ENCODE measurements at places on chromosomes 1 and 21. TPM values are rescaled to one million over a fixed set of nuclear protein-coding genes. Genes with fewer than 3 reads are reported as not detected.

DNA sequence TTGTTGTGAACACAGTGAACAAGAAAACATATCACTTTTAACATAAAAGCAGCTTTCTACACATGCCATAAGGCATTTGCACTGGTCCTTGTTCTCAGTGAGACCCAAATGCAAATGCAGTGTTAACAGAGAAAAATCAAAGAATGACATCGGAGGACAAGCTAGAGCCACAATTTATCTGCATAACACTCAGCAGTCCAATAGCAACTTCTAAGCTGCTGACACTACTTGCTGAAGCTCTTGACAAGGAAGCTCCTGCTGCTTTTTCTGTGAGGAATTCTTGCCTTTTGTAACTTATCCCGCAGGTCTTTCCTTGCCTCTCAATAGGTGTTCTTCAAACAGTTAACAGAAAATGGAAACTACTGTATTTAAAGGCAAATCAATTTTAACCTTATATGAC is 34.7 kb downstream of the USH2A start:
- no peak overlapping the region for H3K4me3 ChIP-seq
- H3K4me1 ChIP-seq, result no peaks in the 10 kb centered on the region
- no peak for DNase-seq
- no peak overlapping the region for H3K27ac ChIP-seq
- H3K36me3 ChIP-seq, result no peaks in the 10 kb centered on the region

Gene RGS8
- not detected for total RNA-seq

Gene ADGRL2
- 13.2 TPM for total RNA-seq

- DNase-seq, result no peak
- no peaks in the 10 kb centered on the region for H3K4me1 ChIP-seq
- H3K4me3 ChIP-seq, result no peak overlapping the region
- no peak overlapping the region for H3K27ac ChIP-seq
Measured at GRCh38 chr1:169326956-169327268, 40.7 kb downstream of the NME7 start.

DNA sequence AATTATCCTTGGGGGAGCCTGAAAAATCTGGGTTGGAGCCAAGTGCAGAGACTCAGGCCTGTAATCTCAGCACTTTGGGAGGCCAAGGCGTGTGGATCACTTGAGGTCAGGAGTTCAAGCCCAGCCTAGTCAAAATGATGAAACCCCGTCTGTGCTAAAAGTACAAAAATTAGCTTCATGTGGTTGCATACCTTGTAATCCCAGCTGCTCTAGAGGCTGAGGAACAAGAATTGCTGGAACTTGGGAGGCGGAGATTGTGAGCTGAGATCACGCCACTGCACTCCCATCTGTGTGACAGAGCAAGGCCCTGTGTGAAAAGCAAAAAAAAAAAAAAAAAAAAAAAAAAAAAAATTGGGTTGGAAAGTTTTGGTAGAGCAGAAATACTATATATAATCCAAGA is 1563.6 kb upstream of the PRMT6 start:
- H3K36me3 ChIP-seq, result no peaks in the 10 kb centered on the region
- H3K4me3 ChIP-seq, result no peak overlapping the region
- DNase-seq, result no peak
- H3K27ac ChIP-seq, result no peak overlapping the region
- H3K4me1 ChIP-seq, result no peaks in the 10 kb centered on the region

GRCh38 chr1:115429884-115430283 is 91.8 kb upstream of the NGF start:
- no peak for DNase-seq
- H3K27ac ChIP-seq, result no peak overlapping the region
- no peaks in the 10 kb centered on the region for H3K27me3 ChIP-seq
- H3K4me3 ChIP-seq, result no peak overlapping the region
- H3K36me3 ChIP-seq, result no peaks in the 10 kb centered on the region

Gene MRAP
- 0.37 TPM for total RNA-seq

DNA sequence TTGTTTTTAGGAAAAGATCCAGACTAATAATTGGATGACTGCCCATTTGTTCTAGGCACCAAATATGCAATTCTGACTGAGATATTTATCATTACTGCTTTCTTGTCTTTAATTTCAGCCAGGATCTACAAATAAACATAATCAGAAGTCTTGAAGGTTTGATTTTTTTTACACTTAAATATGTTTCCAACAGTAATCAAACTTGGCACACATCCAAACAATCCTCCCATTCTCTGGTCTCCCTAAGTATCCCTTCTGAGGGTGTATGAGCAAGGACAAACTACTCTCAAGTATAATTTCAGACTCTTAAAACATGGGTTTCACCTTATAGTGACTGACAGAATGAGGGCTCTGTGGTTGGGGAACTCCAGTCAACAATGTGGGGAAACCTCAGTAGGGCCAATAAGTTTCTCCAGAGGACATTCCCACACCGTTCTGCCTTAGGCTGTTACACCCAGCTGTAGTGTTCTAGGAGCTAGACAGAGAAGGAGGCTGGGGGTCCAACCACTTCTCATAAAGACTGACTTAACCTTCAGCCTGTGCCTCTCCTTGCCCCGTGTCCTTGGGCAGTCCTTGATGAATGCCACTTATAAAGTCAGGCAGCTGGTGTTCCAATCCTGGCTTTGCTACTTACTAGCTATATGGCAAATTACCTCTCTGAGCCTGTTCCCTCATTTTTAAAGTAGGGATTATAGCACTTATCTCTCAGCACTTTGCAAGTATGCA is 1.5 kb upstream of the PALMD start:
- no peaks in the 10 kb centered on the region for H3K36me3 ChIP-seq
- no peak for DNase-seq
- H3K4me3 ChIP-seq, result peak overlapping the region; percentile 72
- no peaks in the 10 kb centered on the region for H3K27me3 ChIP-seq
- peak overlapping the region; percentile 92 for H3K27ac ChIP-seq
- H3K4me1 ChIP-seq, result peaks cover 10% of the 10 kb centered on the region

Gene S1PR1
- total RNA-seq, result 22.9 TPM

- no peak for DNase-seq
- no peak overlapping the region for H3K27ac ChIP-seq
- no peaks in the 10 kb centered on the region for H3K36me3 ChIP-seq
- H3K4me1 ChIP-seq, result no peaks in the 10 kb centered on the region
- no peak overlapping the region for H3K4me3 ChIP-seq
Measured at GRCh38 chr21:27132266-27132665, 165.4 kb upstream of the ADAMTS5 start.

DNA sequence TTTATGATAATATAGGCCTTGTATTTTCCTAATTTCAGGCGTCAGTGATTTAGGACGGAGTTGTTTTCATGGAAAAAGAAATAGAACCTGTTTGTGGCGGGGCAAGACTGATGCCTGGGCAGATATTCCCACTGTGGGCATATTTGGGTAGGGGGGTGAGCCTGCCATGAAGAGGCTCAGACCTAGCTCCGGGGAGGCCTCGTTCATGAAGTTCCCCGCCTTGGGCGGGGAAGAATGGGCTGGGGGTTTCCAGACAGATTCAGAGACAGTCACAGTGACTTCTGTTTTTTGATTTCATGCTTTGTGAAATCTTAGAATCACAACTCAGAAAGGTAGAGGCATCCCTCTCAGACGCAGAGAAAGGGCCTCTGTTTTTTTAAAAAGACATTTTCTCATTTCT is 36.1 kb downstream of the RUNX3 start:
- H3K4me1 ChIP-seq, result no peaks in the 10 kb centered on the region
- DNase-seq, result no peak
- H3K4me3 ChIP-seq, result no peak overlapping the region
- no peaks in the 10 kb centered on the region for H3K27me3 ChIP-seq
- H3K27ac ChIP-seq, result no peak overlapping the region

GRCh38 chr1:152461544-152461943 is 47.5 kb upstream of the CRNN start:
- H3K36me3 ChIP-seq, result no peaks in the 10 kb centered on the region
- H3K4me1 ChIP-seq, result no peaks in the 10 kb centered on the region
- H3K27me3 ChIP-seq, result no peaks in the 10 kb centered on the region
- no peak overlapping the region for H3K27ac ChIP-seq

GRCh38 chr21:20641241-20641640 is 357.0 kb upstream of the NCAM2 start:
- H3K27ac ChIP-seq, result no peak overlapping the region
- no peaks in the 10 kb centered on the region for H3K27me3 ChIP-seq
- H3K36me3 ChIP-seq, result no peaks in the 10 kb centered on the region
- DNase-seq, result no peak

- H3K27ac ChIP-seq, result no peak overlapping the region
- no peak for DNase-seq
- no peak overlapping the region for H3K4me3 ChIP-seq
- no peaks in the 10 kb centered on the region for H3K4me1 ChIP-seq
Measured at GRCh38 chr1:30607723-30608122, 115.7 kb downstream of the MATN1 start.

Gene BMP8B
- 0.25 TPM for total RNA-seq

DNA sequence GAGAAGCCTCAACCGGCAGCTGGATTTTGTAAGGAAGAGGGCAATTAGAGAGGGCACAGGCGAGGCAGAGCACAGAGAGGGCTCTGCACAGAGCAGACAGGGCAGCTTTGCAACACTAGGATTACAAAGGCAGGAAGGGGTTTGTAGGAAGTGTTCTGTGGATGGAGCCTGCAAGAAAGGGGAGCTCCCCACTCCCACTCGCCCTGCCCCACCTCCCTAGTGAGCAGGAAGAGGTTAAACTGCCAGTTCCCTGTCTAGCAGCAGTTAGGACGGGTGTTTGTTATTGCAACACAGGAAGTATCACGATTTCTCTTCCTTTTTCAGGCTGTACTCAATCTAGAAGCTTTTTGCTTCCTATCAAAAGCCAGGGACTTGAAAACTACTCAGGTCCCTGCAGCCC is 63.3 kb upstream of the LRRC8D start:
- peak; percentile 39 for DNase-seq
- no peaks in the 10 kb centered on the region for H3K36me3 ChIP-seq
- peak overlapping the region; percentile 1 for H3K27ac ChIP-seq
- no peaks in the 10 kb centered on the region for H3K27me3 ChIP-seq

GRCh38 chr21:26238646-26239045 is 68.1 kb upstream of the APP start:
- no peaks in the 10 kb centered on the region for H3K27me3 ChIP-seq
- no peaks in the 10 kb centered on the region for H3K4me1 ChIP-seq
- no peak overlapping the region for H3K27ac ChIP-seq
- H3K4me3 ChIP-seq, result no peak overlapping the region
- DNase-seq, result no peak

DNA sequence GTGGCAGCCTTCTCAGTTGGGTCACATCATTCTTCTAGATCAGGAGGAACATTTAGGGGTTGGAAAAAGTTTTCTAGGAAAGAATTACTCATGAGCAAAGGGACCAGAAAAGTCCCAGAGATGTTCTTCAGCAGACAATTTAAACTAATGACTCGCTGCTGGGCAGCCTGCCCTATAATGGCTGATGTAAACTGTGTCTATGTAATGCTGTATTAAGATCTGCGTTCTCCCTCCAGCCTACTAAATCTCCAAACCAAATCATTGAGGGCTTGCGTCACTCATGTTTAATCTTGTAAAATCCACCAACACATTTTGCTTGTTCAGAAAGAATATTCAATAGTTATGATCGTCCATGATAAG is 92.1 kb downstream of the LRRC8C start:
- peaks cover 2% of the 10 kb centered on the region for H3K27me3 ChIP-seq
- no peak overlapping the region for H3K4me3 ChIP-seq
- H3K36me3 ChIP-seq, result no peaks in the 10 kb centered on the region
- DNase-seq, result no peak
- H3K27ac ChIP-seq, result peak overlapping the region; percentile 12
- H3K4me1 ChIP-seq, result peaks cover 3% of the 10 kb centered on the region

GRCh38 chr1:204091066-204091465 is 18.2 kb downstream of the SOX13 start:
- no peaks in the 10 kb centered on the region for H3K36me3 ChIP-seq
- no peaks in the 10 kb centered on the region for H3K27me3 ChIP-seq
- peak overlapping the region; percentile 81 for H3K27ac ChIP-seq
- peaks cover 91% of the 10 kb centered on the region for H3K4me1 ChIP-seq
- no peak overlapping the region for H3K4me3 ChIP-seq
- DNase-seq, result no peak

Gene DEPDC1
- 0.15 TPM for total RNA-seq
